Glomerular endothelial cell (primary cell): ENCODE measurements at places on chromosomes 7 and 10. TPM values are rescaled to one million over a fixed set of nuclear protein-coding genes. Genes with fewer than 3 reads are reported as not detected.

DNA sequence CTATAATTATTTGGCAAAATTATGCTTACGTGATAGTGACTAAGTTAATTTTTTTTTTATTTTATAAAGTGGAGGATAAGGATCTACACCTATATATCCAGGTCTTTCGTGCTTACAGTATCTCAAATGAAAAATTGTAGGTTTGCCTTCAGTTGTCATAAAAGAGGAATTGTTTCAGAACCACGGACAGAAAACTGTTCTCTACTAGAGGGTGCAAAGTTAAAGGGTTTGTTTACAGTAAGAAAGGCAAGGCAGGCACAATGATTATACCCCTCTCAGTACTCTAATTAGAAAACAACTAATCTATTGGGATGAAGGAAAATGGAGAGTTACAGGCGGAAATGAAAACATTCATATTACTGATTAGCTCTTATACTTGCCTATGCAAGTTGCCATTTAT, 1.5 kb downstream of the PCLO start:
- DNase-seq = no peak

GRCh38 chr10:69757553-69758309, 44.0 kb upstream of the COL13A1 start:
- no peak for DNase-seq

DNA sequence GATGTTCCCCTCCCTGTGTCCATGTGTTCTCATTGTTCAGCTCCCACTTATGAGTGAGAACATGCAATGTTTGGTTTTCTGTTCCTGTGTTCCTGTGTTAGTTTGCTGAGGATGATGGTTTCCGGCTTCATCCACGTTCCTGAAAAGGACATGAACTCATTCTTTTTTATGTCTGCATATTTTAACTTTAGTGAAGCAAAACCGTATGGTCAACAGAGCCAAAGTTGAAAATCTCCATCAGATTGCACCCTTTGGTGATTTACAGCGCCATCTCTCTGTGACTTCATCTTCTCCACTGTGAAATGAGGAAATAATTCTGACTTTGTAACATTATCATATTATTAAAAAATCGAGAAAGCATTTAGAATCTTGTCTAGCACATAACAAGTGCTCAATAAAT, 132.3 kb upstream of the PLXDC2 start:
- DNase-seq = no peak

GRCh38 chr7:6284461-6285360, 12.3 kb upstream of the CYTH3 start:
- no peak for DNase-seq

The BTBD16 gene
- total RNA-seq = 0.47 TPM in 1 of 2 replicates, not detected in the other

GRCh38 chr10:11379771-11380170, 231.7 kb downstream of the USP6NL start:
- no peak for DNase-seq

GRCh38 chr10:88292185-88292514, 291.0 kb downstream of the RNLS start:
- no peak for DNase-seq

GRCh38 chr10:14009371-14010100, 321.2 kb downstream of the FRMD4A start:
- DNase-seq = no peak

- DNase-seq = no peak
Observed at GRCh38 chr10:101071885-101072433, 10.2 kb downstream of the KAZALD1 start.

The C1GALT1 gene
- 32.5 and 38.6 TPM in 2 replicates for total RNA-seq

GRCh38 chr7:24764972-24765744, 7.9 kb upstream of the GSDME start:
- DNase-seq = no peak

GRCh38 chr7:55131142-55131929, 112.5 kb downstream of the EGFR start:
- DNase-seq = no peak

The RADIL gene
- total RNA-seq = 2.9 and 3.4 TPM in 2 replicates

DNA sequence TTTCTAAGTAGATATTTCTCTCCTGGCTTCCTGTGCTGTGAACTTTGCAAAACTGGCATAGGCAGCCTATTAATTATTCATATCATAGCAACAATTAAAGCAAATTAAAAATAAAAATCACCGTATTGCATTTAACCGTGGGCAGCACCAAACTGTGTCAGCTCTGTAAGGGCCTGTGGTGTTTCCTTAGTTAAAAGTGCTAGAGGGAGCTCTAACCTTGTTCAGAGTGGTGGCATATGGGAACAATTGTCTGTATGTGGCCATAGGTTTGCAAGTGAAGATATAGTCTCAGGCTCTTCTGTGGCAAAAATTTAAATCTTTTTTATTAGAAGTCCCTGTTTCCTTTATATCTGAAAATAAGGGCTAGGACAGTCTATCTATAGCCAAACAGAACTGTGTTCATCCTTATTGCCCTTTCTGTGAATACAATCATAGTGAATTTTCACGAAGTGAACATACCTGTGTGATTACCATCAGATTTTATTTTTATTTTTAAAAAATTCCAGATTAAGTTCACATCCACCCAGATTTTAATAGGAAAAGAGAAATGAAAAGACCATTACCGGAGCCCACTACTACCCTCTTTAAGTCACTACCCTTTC, 92.6 kb downstream of the POLL start:
- peak; percentile 16 for DNase-seq

GRCh38 chr7:157280216-157280841, 56.5 kb upstream of the DNAJB6 start:
- DNase-seq = no peak

DNA sequence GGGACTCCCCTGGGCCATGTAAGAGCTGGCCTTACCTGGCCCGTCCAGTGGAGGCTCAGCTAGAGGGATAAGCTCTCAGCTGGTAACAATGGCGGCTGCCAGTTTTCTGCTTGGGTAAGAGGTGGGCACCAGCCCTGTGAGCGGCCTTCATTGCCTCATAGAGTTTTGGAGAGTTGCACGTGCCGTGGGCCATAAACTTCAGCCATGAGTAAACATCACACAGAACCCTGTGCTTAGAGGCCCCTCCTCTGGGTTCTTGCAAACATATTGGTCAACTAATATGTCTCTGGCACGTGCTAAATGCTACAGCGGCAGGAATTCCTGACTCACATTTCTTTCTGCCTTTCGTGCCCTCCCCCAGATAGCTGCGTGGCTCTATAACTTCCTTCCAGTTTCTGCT, 103.9 kb upstream of the LEP start:
- DNase-seq = no peak

DNA sequence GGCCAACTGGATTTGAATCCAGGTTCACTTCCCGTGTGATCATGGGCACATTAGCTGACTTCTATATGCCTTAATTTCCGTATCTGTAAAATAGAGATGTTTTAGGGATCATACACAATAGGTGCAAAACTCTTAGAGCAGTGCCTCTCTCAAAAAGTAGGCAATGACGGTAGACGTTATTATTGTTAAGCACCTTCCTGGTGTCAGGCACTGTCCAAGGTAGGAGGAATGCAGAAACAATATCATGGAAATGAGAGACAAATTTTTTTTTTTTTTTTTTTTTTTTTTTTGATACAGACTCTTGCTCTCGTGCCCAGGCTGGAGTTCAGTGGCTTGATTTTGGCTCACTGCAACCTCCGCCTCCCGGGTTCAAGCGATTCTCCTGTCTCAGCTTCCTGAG, 8.1 kb downstream of the TMEM248 start:
- DNase-seq = no peak

The NKX1-2 gene
- not detected in 2 replicates for total RNA-seq

The ABCB4 gene
- total RNA-seq = 0.29 and 0.78 TPM in 2 replicates

The FAM237B gene
- total RNA-seq = not detected in 2 replicates

GRCh38 chr10:5038733-5039132, 35.1 kb upstream of the AKR1C2 start:
- DNase-seq = no peak

DNA sequence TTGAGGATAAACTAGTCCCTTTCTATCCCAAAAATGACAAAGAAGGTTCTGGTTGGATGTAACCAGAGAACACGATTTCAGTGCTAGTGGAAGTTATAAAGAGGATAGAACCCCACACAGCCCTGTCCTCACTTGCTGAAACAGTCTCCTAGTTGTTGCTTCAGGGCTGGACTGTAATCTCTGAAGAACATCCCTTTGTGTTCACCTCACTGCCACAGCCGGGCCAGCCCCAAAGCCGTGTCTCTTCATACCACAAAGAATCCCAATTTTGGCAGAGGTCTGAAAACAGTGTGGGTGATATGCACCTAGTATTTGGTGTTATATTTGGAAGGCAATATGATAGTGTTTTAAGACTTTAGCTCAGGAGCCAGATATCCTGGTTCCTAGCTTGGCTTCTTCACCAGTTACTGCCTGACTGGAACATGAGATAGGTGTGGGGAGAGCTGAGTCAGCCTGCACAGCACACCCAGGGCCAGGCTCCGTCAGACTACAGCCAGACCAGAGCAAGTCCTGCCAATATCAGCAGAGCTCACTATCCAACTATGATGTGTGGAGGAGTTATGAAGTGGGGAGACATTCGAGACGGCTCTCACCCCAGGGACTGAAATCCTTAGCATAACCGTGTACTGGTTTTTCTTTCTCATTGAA, 21.2 kb downstream of the CYP3A4 start:
- DNase-seq = no peak

GRCh38 chr10:129444359-129444758, 22.7 kb upstream of the MGMT start:
- DNase-seq = no peak

DNA sequence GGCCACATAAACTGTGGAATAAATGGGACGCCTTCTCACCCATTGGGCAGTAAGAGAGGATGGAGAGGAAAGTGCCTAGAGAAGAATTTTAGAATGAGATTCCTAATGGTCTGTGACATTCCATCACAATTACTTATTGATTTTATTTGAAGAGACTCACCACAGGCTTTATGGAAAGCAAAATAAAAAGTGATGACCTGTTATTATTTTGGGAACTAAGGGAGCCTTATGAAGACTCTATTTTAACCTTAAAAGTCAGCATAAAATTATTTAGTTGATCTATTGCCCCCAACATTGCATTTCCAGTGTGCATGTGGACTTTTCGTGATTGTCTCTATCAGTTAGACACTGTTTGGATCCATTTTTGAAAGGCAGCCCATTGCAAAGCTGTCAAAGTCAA, 107.5 kb downstream of the PCLO start:
- DNase-seq = no peak

GRCh38 chr7:27164367-27165088, 809 bp downstream of the HOXA9 start:
- DNase-seq = no peak

The LRRC18 gene
- not detected in 2 replicates for total RNA-seq

DNA sequence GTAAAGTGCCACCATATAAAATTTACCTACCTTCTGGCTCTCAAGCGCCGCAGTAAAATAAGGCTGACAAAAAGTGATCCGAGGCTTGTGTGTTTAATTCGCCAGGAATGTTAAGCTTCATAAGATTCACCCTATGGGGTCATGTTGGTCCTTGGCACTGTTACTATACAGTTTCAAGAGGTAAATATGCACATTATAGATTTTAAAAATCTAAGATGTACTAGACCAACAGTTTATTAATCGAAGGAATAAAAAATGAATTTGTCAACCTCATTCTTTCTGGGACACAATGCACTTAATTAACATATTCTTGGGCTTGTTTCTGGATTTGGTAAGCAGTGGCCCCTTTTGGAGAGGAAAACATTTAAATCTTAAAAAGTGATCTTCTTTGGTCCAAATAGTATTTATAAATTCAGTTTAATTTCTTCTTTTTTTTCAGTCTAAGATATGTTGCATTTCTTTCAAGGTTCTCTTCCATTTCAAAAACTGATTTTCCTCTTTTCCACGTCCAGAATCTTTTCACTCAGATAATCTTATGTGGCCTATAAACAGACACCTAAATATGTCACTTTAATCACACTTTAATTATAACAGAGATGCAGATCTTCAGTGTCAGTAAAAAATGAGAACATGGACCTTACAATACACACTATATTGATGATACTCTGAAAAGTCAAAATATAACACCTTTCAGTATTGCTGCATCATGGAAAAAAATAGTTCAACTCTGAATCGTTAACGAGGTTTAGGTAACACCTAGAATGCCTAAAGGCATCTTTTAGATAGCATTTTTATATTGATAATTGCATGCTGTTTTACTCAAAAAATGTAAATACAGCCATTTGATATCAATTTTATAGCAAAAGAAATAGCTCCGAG, 3.8 kb upstream of the SKIDA1 start:
- no peak for DNase-seq

- no peak for DNase-seq
Observed at GRCh38 chr10:91681361-91682276, 48.7 kb upstream of the PPP1R3C start.

The DPYSL4 gene
- total RNA-seq = 42.2 and 42.6 TPM in 2 replicates

DNA sequence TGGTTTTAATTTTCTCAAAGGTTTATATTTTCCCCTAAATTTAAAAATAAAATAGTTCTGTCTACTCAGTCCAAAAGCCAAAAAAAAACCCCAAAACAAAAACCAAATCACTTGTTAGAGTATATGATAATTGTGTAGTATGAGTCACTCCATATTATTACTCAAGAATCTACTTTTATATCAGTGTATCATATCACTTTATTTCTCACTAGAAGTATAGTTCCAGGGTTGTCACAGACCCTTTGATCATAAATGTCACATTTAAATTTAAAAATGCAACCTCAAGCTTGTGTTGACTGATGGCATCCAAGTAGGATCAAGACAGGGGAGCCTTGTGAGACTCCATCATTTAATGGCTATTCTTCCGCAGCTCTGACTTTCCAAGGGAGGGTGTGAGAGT, 61.0 kb downstream of the PAPSS2 start:
- DNase-seq = no peak

GRCh38 chr10:107994621-107995270, 830.2 kb upstream of the SORCS1 start:
- DNase-seq = no peak

The HHEX gene
- 46.6 and 76.5 TPM in 2 replicates for total RNA-seq

The RET gene
- total RNA-seq = 0.44 and 2.3 TPM in 2 replicates

- no peak for DNase-seq
Observed at GRCh38 chr10:71254834-71255549, 42.6 kb downstream of the UNC5B start.
